ENCODE measurements at places on chromosomes 13 and 19.

DNA sequence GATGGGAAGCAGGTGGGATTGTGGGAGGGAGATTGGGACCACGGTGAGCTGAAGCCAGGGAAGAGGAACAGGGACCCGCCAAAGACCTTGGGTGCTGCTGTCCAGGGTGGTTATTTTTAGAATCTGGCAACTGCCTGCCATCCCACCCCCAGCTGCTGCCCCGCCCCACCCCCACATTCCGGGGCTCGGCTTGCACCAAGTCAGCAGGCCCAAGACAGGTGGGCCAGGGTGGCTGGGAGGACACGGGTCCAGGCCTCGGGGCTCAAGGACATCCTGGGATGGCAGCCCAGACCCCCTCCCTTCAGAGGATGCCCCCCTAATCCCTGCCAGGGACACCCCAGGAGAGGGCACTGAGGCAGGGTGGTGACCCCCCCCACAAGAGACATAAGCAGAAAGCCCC lies 827 bp downstream of the CKM start:
- DNase-seq: no peak

GRCh38 chr13:112067871-112068539 lies 1.1 kb downstream of the SOX1 start:
- DNase-seq: no peak

DNA sequence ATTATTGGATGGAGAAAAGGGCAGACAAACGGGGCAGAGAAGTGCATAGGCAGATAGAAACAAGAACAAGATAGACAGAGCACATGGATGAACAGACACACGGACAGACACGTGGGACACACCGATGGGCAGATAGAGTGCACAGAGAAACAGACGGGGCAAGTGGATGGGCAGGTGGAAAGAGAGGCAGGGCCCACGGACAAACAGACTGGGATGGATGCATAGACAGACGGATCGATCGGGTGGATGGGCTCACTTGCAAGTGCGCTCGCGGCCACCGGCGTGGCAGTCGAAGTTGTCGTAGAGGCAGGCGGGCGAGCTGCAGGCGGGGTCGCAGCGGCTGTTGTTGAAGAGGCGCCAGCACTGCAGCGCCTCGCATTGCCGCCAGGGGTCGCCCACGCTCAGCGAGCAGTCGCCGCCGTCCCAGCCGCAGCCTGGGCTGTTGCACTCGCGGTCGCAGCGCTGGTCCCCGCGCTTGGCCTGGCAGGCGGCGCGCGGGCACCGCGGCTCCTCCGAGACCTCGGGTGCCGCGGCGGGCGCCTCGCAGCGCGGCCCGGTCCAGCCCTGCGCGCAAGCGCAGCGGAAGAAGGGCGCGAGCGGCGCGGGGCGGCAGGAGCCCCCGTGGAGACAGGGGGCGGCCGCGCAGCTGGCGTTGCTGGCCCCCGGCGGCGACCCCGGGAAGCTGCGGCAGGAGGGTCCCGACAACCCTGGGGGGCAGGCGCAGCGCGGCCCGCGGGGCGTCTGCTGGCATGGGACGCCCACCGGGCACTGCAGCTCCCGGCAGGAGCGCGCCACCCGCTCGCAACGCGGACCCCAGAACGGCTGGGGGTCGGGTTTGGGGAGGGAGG lies 23.3 kb downstream of the NOTCH3 start:
- peak; percentile 69 for DNase-seq

GRCh38 chr19:282501-282900 lies 8.7 kb downstream of the PLPP2 start:
- no peak for DNase-seq

- DNase-seq: no peak
Observed at GRCh38 chr13:51068501-51068900, 42.6 kb downstream of the C13orf42 start.
